ENCODE measurements at places on chromosomes 2 and 18.

GRCh38 chr18:845152-845819 lies 33.2 kb upstream of the YES1 start:
- DNase-seq: no peak

GRCh38 chr2:239593455-239593854 lies 192.6 kb upstream of the HDAC4 start:
- DNase-seq: no peak

DNA sequence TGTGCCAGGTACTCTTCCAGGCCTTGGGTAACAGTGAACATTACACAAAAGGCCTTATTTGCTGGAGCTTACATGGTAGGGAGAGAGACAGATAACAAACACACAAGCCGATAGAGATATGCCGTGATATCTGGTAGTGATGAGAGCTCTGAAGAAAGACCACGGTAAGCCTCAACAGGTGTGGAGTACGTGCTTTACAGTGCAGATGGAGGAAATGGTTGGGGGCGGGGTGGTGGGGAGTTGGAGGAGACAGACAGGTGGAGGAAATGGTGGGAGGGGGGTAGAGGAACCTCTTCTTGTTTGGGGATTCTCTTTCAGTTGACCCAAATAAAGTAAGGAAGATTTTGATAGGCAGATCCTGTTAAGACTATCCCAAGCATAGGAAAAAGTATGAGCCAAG lies 141.1 kb upstream of the ALPP start:
- DNase-seq: no peak

GRCh38 chr2:133943108-133943507 lies 310.8 kb upstream of the MGAT5 start:
- DNase-seq: no peak

DNA sequence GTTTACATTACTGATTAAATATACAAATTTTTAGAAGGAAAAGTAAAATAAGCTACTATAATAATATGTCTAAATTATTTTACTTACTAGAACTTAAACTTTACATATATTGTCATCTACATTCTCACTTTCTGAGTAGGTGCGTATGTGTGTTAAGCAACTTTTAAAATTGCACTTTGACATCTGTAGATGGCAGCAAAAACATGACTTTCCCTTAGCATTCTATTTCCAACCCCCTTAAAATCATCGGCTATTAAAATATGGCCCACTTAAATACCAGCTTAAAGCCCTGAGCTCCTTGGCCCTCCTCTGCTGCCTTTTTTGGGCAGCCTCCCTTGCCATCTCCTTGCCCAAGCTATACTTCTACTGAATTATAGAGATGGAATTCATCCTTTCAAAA lies 78.0 kb downstream of the UPP2 start:
- DNase-seq: no peak

DNA sequence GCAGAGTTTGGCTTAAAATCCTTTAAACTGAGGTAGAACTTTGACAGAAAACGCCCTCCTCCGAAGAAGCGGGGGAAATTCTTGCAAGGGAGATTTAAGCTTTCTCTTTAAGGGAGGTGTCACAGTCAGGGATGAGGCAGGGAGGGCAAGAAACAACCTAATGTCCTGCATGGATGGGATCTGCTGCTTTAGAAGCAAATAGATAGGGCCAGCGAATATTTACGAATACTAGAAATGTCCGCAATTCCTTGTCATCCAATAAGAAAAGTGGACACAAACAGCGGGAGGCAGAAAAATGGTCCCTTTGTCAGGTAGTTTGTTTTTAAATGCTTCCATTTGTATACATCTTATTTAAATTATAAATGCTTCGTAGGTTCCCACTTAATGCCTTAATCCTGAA lies 12.0 kb downstream of the MEIS1 start:
- DNase-seq: no peak

- no peak for DNase-seq
Observed at GRCh38 chr18:7987284-7987976, 420.3 kb downstream of the PTPRM start.

- DNase-seq: peak; percentile 24
Observed at GRCh38 chr2:23940718-23941620, 706 bp downstream of the UBXN2A start.

DNA sequence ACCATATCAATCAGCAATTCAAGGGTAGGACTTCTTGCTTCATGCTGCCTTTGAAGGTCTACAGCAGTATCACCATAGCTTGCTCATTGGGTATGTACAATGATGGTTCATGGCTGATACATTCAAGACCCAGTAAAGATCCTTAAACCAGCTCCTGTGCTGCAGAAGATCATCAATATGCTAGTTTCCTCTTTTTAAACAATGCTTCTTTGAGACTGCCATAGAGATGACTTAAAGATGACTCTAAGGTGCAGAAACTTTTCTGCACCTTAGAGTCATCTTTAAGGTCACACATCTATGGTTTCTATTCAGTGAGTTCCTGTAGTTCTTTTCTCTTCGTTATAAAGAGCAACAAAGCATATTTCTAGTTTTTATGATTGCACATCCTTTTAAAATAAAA lies 102.8 kb upstream of the KLHL14 start:
- no peak for DNase-seq

DNA sequence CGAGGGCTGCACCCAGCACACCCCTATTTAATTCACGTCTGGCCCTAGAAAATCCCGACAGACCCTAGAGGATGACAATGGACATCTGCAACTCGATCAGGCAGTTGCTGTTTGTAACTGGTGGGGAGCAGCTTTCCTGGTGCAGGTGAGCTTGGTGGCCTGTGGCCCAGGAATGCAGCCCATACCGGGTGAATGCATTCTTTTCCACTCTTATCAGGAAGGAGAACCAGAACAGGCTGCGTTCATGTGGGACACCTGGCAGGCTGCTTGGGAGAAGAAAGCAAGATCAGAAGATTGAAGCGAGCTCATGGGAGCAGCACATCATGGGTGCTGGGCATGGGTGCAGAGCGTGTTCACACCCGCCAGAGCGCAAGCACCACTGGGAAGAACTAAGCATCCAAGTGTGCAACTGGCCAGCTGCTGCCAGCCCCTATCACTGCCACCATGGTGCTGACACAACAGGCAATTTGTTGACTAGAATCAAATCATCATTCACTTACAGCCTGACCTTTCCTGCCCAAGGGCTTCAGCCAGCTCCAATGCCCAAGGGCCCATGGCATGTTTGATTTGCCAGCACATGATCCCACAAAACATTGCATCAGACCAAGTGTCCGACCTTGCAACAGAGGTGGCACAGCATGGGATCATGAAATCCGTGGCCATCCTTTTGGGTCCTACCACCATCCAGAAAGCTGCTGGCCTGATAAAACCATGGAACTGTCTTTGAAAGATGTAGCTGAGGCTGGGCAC lies 241.7 kb upstream of the ID2 start:
- no peak for DNase-seq

DNA sequence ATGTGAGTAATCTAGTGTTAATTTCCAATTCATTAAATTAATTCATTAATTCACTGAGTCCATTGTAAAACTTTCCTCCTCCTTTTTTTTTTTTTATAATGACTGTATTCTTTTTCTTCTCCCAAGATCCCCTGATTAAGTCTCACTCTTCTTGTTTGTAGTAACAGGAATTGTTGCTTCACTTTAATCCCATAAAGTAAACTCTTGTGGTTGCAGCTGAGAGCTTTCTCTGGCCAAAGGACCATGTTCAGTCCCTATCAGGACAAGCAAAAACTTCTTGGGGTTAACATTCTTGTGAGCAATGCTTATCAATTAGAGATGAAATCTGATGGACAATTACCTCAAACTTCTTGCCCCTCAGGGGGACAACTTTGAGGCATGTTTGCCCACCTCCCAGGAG lies 400.2 kb upstream of the SPHKAP start:
- DNase-seq: no peak

- no peak for DNase-seq
Observed at GRCh38 chr18:2258954-2259353, 312.4 kb downstream of the METTL4 start.

GRCh38 chr2:99537910-99538485 lies 48.2 kb upstream of the REV1 start:
- no peak for DNase-seq

- DNase-seq: no peak
Observed at GRCh38 chr2:108535357-108535631, 1.0 kb downstream of the LIMS1 start.

DNA sequence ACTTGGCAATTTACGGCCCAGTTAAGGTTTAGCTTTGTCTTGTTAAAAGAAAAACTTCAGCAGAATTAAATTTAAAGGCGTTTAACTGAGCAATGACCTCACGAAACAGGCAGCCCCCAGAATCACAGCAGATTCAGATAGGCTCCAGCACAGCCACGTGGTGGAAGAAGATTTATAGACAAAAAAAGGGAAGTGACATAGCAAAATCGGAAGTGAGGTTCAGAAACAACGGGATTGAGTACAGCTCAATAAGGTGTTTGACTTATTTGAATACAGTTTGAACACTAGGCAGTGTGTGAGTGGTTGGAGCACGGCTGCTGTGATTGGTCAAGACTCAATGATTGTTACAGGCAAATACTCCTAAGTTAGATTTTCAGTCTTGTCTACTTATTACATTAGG lies 79.8 kb downstream of the MOGAT1 start:
- no peak for DNase-seq
